ENCODE measurements at places on chromosomes 2 and 18.

DNA sequence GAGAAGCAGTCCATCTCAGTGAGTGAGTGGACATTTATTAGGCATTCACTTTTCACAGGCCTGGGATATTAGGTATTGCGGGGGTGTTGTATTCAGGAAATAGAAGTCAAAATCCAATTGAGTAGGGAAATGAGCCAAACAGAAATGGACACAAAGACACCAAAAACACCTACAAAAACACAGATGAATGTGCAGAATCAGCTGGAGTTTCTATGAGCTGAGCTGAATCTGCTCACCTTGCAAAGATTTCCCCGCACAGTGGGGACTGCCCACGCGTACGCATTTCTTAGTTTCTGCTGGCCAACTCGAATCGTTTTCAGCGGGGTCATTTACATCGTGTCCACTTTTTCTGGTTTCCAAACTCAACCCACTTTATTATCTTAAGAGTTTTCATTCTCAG, 160.0 kb downstream of the BCL2 start:
- no peak for DNase-seq

DNA sequence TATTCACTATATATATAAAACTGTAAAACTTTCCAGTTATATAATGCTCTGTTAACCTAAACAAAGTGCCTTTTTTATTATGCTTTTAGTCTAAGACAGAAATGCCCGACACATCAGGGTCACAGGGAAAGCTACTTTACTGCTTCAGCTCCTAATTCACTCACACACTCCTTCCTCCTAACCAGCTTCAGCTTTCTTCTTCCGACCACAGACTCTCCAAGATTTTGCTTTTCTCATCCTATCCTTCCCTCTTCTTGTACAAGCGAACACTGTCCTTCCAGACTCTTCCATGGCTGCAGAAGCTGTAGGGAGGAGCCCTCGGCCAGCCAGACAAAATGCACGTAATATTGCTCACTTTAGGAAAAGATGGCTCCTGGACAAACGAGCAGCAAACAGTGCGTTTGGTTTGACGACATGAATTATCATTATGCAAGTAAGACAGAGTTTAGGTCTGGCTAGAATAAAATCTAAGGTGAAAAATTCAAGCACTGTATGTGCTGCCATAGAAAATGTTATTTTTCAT, 47.5 kb upstream of the HNRNPA3 start:
- no peak for DNase-seq

DNA sequence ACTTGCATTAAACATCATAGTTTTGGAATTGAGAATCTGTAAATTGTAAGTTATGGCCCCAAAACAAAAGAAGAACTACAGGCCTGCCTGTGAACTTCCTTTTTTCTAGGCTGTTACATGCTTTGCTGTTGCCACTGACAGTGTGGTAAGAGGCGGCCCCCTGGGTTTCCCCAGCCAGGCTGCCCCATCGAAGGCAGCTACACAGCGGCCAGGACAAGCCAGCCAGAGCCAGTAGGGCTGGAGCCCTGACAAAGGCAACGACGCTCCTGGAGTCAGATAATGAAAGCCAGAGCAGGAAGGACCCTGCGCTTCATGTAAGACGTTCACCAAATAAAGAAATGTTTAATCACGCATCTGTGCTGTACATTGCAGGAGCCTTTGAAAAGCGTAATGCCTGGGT, 55.0 kb downstream of the ANKRD44 start:
- no peak for DNase-seq

- DNase-seq = no peak
Observed at GRCh38 chr2:21866316-21866715, 742.5 kb downstream of the TDRD15 start.

DNA sequence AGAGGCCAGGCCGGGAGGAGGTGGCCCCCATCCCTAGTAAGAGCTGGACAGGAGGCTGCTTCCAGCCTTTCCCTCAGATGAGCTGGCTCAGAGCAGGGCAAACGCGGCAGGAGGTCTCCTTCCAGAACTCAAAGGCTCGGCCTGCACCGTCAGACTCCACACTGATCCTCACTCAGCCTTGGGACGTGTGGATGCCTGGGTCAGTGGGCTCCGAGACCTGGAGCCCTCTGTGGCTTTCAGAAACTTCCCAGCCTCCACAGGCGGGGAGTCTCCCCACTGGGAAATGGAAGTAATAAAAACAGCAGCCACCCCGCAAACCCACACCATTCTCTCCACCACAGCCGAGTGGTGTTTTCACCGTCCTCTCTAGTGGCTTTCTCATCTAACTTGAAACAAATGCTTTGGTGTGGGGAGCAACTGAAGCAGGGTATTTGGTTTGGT, 54.3 kb downstream of the INPP5D start:
- DNase-seq = no peak

GRCh38 chr18:2823966-2824365, 22.8 kb upstream of the EMILIN2 start:
- no peak for DNase-seq
